NCI-H1436 treated with DMSO at 0.1 percent for 48 hours (cell line): ENCODE measurements at places on chromosomes 3 and 15.
A peak's percentile ranks its signal among the peaks of the same experiment; 100 is the strongest.

DNA sequence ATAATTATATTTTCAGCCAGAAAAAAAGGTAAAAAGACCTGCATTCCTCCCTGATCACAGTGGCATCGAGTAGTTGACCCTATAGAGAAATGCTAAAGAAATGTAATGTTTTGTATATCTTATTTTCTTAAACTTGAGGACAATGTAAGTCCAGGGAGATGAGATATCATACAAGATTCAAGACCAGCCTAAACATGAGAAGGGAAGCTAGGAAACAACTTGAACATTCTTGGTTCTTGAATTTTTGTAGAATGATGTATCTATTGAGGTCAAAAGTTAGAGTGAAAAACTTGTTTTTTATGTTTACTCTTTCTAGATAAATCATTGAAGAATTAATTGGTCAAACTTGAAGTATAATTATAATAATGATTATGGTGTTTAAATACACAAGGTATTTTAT, 497.7 kb upstream of the TBL1XR1 start:
- DNase-seq, result no peak

DNA sequence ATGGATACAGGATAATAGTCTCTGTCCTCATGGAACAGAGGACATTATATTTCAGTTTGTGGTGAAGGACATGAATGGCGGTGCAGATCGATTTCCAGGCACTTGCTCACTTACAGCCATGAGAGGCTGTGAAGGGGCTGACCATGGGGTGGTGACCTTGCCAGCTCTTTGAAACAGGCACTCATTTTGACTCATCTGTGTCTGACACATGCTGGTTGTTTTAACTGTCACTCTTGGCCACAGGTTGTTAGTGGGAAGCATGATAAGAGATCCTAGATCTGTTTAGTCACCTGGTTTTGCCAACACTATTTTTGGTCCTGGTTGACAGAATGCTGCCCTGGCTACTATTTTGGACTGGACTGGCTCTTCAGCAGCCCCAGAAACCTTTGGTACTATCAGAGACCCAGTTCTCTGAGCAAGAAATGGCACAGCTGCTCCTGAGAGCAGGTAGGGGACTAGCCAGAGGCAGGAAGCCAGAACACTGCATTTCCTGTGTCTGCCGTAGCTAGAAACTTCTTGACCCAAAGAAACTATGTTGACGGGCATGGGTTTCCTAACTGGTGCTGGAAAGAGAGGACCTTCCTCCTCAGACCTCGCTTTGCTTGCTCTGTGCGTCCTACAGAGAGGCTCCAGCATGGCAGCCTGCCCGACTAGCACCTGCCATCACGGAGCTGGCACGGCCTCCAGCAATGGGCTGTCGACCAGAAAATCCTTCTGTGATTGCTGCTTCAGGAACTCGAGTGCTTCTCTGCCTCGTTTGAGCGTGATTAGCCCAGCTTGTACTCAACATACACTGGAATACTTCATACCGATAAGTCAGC, 6.3 kb downstream of the PXYLP1 start:
- peak; percentile 61 for DNase-seq

- no peak for DNase-seq
Observed at GRCh38 chr3:157317895-157318294, 118.8 kb upstream of the PTX3 start.

- DNase-seq, result no peak
Observed at GRCh38 chr15:62588938-62589670, 424.0 kb upstream of the C2CD4B start.
